ENCODE measurements at places on chromosomes 12 and 14.

- no peak for DNase-seq
Measured at GRCh38 chr12:31641509-31642090, 17.9 kb upstream of the ETFBKMT start.

GRCh38 chr12:64147875-64148274, 74.2 kb downstream of the KICS2 start:
- DNase-seq = no peak

DNA sequence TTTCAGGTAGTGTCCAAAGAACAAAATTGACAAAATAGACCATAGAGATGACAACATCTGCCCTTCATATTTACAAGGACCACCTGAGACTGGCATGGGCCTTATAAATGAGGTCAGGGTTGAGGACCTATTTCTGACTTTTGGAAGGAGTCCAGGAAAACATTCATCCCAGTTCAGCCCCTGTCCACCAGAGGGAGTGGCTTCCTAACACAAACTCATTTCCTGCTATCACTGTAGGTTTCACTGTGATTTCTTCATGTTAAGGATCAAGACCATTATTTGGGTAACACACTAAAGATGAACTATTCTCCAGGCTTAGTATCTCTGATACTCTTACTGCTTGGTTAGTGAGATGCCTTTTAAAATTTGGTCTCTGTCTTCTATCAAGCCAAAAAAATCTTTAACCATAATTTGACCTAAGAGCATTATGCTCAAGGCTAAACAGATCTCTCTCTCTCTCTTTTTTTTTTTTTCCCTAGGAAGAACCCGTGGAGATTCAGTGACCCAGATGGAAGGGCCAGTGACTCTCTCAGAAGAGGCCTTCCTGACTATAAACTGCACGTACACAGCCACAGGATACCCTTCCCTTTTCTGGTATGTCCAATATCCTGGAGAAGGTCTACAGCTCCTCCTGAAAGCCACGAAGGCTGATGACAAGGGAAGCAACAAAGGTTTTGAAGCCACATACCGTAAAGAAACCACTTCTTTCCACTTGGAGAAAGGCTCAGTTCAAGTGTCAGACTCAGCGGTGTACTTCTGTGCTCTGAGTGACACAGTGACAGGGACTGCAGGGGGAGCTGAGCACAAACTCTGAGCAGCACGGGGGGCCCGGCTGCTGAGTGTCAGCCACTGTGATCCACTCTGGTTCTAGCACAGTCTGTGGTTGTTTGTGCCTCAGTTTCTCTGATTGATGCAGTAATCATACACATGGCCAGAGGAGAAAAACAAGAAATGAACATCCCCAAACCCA, 267.6 kb upstream of the OR4E1 start:
- DNase-seq = no peak

DNA sequence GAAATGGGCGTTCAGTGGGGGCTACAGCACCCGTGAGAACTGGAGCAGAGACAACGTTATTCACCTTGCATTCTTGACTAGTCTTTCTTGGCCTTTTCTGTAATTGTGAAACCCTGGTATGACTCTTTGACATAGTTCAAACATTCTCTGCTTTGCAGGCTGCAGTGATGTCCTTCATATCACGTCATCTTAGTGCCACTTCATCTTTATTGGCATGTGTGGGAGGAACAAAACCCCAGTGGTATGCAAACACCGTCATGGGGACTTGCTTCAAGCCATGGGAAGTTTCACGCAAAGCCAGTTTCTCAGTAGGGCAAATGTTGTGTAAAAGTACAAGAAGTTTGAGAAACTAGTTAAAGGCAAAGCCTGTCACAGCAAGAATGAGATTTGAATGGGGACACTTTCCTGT, 20.2 kb upstream of the DUSP16 start:
- no peak for DNase-seq

DNA sequence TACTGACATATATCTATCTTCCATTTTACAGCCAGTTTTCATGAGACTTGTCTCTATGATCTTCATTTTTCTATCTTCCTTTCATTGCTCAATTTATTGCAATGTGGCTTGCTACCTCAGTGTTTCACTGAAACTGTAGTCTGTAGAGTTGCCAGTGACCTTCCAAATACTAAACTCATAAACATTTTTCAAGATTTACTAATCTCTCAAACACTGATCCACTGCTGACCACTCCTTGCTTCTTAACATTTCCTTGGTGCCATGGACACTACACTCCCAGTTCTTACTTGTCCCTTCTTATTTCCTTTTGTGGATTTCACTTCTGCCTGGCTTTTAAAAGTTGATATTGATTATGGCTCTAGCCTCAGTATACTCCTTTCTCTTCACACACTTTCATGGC, 95.4 kb upstream of the SLCO1C1 start:
- no peak for DNase-seq

GRCh38 chr14:96573473-96574100, 71.4 kb downstream of the PAPOLA start:
- no peak for DNase-seq

DNA sequence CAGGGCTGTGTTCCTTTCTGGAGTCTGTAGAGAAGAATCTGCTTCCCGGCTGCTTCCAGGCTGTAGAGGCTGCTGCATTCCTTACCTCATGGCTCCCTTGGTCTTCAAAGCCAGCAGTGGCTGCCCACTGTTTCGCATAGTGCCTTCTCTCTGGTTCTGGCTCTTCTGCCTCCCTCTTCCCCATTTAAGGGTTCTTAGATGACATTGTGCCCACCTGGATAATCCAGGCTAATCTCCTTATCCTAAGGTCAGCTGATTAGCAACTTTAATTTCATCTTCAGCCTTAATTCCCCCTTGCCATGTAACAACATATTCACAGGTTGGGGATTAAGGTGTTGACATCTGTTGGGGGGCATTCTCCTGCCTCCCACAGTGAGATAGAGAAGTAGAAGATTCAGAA, 208.6 kb upstream of the TMTC1 start:
- no peak for DNase-seq

- DNase-seq = no peak
Measured at GRCh38 chr12:124286414-124286813, 8.5 kb upstream of the RFLNA start.

GRCh38 chr12:89062996-89063395, 289.3 kb downstream of the DUSP6 start:
- DNase-seq = no peak

GRCh38 chr14:68814539-68815297, 21.9 kb upstream of the ZFP36L1 start:
- DNase-seq = no peak

- DNase-seq = no peak
Measured at GRCh38 chr12:116766746-116767145, 28.6 kb downstream of the RNFT2 start.

GRCh38 chr14:67569011-67569650, 30.9 kb downstream of the PIGH start:
- no peak for DNase-seq

DNA sequence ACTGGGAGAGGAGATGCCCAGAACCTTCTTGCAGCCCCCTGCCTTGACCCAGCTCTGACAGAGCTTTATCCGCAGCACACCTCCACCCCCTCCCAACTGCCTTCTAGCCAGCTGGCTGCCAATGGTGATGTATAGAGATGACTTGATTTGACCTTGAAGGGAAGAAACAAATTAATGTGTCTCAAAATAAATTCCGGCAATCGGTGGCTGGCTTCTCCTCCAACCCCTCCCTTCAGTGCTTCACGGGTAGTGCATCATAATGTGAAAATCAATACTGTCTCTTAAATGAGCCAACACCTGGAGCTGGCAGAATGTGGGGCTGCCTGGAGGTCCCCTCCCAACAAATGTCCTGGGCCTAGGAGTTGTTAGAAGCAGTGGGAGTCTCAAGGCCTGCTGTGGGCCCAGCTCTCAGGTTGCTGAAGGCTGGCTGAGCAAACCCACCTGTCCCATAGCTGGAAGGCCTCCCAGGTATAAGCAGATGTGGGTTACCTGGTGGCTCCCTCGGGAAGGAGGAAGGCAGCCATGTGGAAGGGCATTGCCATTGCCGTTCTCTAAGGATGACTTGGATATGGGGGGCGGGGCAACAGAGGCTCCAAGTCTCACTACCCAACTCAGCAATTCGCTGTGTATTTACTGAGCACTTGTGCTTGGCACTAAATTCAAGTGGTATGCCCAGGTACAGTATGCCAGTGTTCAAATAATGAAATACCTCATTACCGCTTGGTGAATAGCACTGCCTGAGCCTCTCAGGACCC, 23.2 kb downstream of the HSPB8 start:
- DNase-seq = no peak

GRCh38 chr12:64612843-64613242, 2.5 kb downstream of the RASSF3 start:
- DNase-seq = no peak

DNA sequence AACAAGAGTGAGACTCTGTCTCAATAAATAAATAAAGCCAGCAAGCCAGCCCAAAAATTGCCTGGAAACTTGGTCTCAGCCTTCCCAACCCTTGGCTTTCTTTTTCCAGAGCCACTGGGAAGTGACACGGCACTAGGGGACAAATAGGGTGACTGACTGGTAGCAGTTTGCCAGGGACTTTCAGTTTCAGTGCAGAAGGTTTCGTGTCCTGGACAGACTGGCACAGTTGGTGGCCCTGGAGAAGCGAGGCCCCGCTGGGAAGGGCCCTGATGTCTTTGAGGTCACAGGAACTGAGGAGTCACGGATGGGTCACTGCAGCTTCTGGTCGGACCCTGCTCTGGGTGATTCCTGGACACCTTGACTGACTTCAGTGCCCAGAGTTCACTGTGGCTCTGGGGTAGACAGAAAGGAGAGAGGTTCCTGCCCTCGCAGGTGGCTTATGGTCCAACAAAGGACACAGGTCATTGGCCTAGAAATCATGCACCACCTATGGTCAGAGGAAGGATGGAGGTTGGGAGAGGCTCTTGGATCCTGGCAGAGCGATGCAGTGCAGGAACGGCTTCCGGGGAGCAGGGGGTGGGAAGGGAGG, 2.7 kb downstream of the LRRC43 start:
- DNase-seq = no peak

GRCh38 chr12:63955831-63956666, 111.5 kb downstream of the SRGAP1 start:
- no peak for DNase-seq

DNA sequence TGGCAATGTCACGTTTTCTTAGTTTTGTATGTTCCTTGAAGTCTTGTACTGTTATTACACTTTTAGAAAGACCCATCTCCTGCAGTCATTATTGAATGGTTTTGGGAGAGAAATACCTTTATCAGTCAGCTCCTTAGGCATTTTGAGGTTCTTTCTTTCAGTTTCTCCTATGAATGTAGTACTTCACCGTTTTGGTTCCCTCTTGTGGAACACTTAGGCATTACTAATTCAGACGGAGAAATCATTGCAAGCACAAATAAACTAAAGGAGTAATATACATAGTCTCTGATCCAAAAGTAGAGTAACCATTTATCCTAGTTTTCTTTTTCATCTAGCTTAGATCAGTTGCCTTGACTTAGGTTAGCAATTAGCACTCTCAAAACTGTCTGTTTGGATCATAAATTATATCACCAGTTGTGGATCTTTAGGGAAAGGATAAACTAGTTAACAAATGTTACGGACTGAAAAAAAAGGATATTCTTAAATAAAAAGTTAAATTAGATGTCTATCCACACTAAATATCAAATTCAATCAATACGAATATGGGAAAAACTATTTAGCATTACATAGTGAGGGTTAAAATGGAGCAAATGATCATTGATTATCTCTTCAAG, 1538.3 kb upstream of the SEL1L start:
- DNase-seq = no peak

- DNase-seq = no peak
Measured at GRCh38 chr12:114190971-114191370, 215.0 kb downstream of the TBX5 start.

GRCh38 chr12:29415111-29415510, 34.1 kb upstream of the ERGIC2 start:
- DNase-seq = no peak

DNA sequence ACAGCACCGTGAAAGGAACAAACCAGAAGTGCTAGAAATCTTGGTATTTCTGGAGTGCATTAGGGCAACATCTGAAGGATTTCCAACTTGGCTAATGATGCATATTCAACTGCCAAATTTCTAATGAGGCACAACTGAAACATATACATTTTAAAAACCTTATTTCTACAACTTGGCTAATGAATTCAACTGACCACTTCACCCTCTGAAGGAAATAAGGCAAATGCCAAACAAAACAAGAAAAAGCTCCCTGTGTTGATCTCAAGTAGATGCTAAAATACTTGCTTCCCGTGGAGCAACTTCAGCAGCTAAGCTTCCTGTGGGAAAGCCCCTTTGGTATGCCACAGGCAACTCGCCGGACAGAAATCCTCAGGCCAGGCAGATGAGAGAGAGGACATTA, 167.1 kb downstream of the TTC7B start:
- DNase-seq = no peak

- no peak for DNase-seq
Measured at GRCh38 chr12:20205854-20206253, 162.5 kb upstream of the PDE3A start.

DNA sequence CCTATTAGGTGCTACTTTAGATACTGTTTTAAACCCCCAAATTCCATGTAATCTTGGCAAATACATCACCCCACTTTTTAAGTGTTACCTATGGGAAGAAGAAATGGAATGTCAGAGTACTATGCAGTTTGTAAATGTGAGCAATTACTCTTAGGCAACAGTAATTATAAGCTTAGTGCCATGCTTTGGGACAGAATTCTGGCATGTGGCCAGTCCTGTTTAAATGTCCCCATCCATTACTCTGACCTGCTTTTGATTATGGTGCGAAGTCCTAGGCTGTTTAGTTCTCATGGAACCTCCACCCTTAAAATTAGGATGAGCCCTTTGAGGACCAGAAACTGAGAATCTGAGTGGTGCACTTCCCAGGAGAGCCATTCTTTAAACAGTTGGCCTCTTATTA, 321.4 kb upstream of the RGS6 start:
- DNase-seq = no peak

GRCh38 chr12:92109613-92110012, 36.0 kb downstream of the BTG1 start:
- no peak for DNase-seq

GRCh38 chr14:37553935-37554550, 41.0 kb downstream of the FOXA1 start:
- no peak for DNase-seq
